ENCODE measurements at places on chromosomes 1 and 21. TPM values are rescaled to one million over a fixed set of nuclear protein-coding genes. Genes with fewer than 3 reads are reported as not detected.

- DNase-seq: peak; percentile 7
These were observed 510.0 kb downstream of the USP25 start for GRCh38 chr21:16239659-16240265.

- peak; percentile 97 for DNase-seq
These were observed 1.7 kb downstream of the RAB7B start for GRCh38 chr1:206001476-206001888.

DNA sequence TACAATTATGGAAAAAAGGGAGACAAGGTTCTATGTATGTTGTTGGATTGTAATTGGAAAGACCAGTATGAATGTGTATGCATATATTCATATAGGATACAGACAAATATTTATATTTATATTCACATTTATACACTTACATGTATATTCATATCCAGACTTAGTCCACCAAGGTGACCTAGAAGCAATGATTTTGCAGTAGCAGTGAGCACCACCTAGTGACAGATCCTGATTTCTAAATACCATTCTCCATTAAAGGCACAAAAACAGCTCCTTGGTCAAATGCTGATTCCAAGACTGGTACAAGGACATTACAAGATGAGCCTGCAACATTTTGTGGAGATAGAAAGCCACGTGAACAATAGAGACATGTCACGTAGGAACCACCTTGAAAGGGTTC is 153.4 kb downstream of the SDCCAG8 start:
- DNase-seq: peak; percentile 26

- DNase-seq: peak; percentile 49
These were observed 24.7 kb downstream of the HMGCS2 start for GRCh38 chr1:119743776-119744597.

DNA sequence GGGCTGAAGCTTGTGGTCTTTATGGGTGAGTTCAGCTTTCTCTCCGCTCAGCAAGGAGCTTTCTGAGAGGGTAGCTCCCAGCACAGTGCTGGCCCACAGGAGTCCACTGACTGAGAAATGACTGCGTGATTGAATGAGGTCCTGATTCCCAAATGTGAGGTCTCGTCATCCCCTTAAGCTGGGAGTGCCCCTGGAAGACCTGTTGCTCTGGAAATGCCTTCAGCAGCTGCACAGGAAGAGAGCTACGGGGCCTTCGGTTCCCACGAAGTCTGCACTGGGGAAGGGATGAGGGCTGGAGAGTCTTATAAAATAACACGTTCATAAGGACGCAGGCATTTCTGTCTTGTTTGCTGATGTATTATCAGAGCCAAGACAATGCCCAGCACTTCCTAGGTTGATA is 14.0 kb downstream of the TNNT2 start:
- no peak for DNase-seq

DNA sequence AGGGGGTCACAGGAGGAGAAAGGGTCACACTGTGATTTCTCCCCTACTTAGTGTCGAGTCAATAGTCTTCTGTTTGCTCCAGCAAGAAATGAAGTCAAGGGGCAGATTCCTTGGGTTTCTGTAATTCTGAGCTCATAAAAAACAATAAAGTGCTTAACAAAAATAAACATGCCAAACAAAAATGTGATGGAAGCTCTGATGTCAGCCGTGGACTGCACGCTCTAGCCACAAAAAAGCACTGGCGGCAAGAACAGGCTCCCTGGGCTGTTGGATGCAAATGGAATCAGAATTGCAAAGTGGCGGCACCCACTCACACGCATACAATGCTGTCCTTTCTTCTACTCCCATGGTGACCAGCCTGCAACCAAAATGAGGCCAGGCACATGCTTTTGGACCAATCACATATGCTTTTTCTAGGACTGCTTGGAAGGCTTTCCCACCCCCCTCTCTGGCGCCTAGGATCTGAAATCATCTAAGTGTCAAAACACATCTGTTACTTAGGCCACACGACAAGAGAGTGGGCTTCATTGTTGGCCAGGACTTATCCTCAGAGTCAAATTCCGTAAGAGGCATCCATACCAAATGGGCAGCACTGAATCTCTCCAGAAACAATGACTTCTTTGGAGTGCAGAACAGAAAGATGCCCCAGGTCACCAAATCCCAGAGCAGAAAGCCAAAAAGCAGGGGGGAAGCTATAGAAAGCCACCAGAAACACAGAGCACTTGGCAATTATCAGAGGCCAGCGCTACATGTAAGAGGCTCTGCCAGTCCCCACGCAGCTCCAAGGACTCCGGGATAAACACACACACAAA is 9.2 kb downstream of the C1orf198 start:
- no peak for DNase-seq

DNA sequence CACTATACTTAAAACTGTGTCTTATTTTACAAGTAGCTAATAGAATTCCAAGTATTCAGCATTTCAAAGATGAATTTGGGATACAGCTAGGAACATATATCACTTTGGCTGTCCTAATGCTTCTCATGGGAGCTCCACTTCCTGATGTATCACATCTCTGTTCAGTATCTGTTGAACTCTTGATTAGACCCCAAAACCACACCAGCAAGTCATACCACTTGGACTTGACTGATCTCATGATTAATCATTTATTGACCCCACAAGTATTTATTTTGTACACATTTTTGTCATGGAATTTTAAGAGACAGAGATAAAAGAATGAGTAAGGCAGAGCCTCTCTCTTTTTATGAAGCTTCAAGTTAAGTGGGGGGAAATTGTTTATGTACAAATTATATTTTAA is 30.0 kb downstream of the TMPRSS15 start:
- DNase-seq: no peak

DNA sequence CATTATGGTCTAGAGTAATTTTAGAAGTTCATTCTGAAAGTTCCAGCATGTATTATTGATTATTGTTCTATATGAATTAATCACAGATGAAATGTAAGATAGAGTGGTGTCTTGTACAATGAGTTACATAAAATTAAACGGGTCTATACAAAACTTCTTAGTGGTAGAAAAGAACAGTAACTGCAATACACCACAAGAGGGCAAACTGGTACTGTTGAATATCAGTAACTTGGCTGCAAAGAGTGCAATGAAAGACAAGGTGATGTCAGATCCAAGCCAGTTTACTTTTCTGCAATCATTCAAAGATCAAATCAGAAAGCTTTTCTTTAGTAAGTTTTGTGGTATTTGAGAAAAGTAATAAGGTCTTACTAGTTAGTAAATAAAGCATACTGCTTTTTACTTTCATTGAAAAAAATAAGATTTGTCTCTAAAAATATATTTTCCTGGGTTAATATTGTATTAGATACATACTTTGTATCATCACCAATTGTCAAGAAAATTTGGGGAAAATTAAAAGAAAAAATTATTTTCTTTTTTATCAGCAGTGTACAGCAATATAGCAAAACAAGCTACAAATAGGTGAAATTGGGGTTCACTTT is 66.4 kb upstream of the BTG3 start:
- peak; percentile 78 for DNase-seq

DNA sequence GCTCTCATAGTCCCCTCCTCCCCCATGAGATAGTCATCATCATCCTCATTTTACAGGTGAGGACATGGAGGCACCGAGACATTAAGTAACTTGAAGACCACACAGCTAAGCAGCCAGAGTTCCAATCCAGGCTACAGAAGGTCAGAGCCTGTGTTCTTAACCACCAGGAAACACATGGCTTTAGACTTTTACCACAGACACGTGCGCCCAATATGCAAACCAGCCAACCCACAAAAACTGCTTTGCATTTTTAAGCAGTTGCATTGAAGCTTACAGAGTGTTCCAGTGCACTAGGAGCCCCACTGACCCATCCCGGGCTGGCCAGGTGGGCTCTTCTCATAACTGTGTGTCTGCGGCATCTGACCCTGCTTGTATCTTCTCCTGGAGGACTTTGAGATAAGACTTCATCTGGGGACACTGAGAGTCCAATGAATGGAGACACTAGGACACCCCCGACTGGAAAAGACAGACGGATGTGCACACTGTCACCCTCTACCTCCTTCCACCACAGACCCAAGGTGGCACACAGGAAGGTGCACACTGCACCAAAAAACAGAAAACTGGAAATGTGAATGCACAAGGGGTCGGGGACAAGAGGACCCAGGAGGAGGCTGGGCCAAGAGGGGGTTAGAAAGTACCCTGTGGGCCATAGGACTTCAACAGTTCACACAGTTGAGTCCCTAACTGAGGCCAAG is 56.4 kb downstream of the ETS2 start:
- no peak for DNase-seq

- no peak for DNase-seq
These were observed 45.6 kb downstream of the CDC7 start for GRCh38 chr1:91546301-91546581.

- DNase-seq: peak; percentile 12
These were observed 101.5 kb upstream of the TMEM51 start for GRCh38 chr1:15051882-15052528.

DNA sequence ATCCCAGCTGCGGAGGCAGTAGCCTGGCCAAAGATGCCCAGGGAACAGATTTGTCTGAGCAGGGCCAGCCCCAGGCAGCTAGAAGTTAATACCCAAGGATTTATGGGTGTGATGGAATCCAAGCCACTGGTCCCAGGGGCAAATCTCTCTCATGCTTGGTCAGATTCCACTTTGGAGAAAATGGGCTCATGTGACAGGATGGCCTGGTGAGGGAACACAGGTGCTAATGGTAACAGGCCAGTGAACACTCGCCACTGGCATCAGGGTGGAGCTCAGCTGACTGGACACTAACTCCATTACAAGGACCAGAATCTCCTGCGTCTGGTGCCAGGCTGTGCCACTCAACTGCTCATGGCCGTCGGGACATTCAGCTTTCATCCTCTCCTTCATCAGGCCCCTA is 12.0 kb downstream of the MDM4 start:
- no peak for DNase-seq

- DNase-seq: peak; percentile 33
These were observed 14.4 kb downstream of the MTF2 start for GRCh38 chr1:93093332-93094006.

DNA sequence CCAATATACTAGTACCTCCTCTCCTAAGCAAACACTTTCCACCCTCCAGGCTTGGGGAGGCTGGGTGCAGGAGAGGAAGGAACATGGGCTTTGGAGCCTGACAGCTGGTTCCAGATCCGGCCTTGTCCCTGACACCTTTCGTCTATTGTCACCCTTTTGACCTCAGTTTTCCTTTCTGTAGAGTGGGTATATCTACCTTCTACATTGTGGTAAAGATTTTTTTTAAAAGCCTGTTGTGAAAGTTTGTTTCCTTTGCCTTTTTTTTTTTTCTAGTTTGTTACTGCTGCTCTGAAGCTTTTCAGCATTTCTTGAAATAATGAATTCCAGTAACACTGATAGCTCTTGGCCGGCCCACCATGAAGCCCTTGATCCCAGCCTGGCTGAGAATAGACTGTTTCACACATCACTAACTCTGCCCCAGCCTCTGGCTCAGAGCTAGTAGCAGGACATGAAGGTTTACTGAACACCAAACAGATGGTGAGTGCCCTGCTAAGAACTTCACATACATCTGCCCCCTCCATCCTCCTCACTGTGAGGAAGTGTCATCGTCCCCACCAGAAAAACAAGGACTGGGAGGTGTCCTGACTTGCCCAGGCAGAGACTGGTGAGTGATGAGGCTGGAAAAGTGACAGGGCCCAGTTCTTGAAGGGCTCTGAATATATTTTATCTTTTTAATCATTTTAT is 33.0 kb upstream of the ID3 start:
- DNase-seq: peak; percentile 46

GRCh38 chr1:183263886-183264602 is 78.0 kb downstream of the LAMC2 start:
- DNase-seq: no peak

DNA sequence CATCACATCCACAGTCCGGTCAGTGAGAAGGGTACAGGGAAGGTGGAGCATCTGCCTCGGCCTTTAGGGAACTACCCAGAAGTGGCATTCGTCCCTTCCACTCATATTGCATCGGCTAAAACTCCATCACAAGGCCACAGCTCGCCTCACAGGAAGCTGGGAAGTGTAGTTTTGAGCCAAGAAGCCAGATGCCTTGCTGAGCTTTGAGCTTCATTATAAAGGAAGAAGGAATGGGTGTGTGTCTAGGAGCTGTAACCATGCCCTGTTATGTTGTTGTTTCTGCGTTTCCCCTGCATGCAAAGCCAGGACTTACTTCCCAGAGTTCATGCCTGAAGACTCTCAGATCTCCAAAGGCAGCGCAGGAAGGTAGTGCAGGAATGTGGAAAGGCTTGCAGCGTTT is 61.1 kb downstream of the OPTC start:
- DNase-seq: no peak

The SH2D1B gene
- not detected for total RNA-seq

The KCNQ4 gene
- 0.20 TPM for total RNA-seq

The RGS13 gene
- total RNA-seq: not detected

The SLFNL1 gene
- total RNA-seq: 0.65 TPM

The TAL1 gene
- 0.35 TPM for total RNA-seq

The LCE1C gene
- total RNA-seq: not detected

The LAPTM5 gene
- 0.17 TPM for total RNA-seq

The GREM2 gene
- total RNA-seq: not detected
